Activated CD4-positive, alpha-beta T cell treated with anti-CD3 and anti-CD28 coated beads for 24 hours (primary cell): ENCODE measurements at places on chromosomes 4 and X.
A peak's percentile ranks its signal among the peaks of the same experiment; 100 is the strongest.

DNA sequence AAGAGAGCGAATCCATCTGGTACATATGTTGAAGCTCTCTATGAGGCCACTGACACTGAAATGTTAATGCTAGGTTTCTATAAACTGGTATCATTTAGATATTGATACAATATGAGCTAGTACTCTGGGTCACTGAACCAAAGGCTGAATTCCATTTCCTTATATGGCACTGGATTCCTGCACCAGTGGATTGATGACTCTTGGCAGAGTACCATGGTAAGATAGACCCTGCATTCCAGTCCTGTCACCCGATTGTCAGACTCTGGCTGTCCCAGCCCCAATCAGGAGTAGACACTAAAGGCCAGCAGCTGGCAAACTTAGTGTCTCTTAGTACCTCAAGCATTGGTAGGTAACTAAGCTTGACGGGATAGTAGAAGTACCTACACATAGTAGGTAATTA is 44.0 kb upstream of the EOLA2 start:
- DNase-seq = no peak

GRCh38 chr4:29390921-29391320 is 1329.2 kb upstream of the PCDH7 start:
- DNase-seq = no peak

GRCh38 chr4:5050520-5051277 is 581 bp upstream of the STK32B start:
- no peak for DNase-seq

GRCh38 chrX:56796641-56797395 is 67.8 kb downstream of the NBDY start:
- no peak for DNase-seq

DNA sequence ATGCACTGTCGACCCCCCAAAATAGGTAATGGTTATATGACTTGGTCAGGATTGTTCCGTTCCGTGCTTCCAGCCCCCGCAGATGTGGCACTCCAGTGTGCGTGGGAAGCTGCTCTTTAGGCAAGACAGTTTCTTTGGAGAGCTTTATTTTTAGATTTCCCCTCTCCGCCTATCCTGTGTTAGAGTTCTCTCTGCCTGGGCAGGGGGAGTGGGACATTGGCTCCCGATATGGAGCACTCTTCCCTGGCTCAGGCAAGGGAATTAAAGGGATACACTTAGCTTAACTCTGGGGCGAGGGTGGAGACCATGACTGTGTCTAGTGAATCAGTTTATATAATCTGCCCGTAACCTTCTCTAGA is 36.0 kb downstream of the DLG3 start:
- DNase-seq = no peak

GRCh38 chr4:187307131-187307530 is 583.5 kb upstream of the FAT1 start:
- no peak for DNase-seq

- DNase-seq = peak; percentile 72
Observed at GRCh38 chrX:39859991-39860861, 237.5 kb downstream of the BCOR start.

DNA sequence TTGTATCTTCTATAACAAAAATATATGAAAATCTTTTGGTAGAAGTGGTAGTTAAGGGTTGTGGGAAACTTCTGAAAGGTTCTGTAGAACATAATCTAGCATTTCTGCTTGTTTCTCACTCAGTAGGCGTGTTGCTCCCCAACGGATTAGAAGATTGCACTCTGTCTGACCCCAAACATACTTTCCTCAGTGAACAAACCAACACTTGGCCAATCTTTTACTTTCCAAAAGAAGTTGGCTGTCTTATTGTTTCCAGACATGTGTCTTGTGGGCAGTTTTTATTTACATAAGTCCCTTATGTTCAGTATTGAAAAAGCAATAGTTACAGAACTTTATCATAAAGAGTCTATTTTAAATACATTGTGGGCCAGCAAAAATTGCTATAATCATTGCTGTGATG is 312.8 kb upstream of the EPHA5 start:
- DNase-seq = no peak

- DNase-seq = no peak
Observed at GRCh38 chrX:49233887-49234555, 881 bp upstream of the CACNA1F start.

DNA sequence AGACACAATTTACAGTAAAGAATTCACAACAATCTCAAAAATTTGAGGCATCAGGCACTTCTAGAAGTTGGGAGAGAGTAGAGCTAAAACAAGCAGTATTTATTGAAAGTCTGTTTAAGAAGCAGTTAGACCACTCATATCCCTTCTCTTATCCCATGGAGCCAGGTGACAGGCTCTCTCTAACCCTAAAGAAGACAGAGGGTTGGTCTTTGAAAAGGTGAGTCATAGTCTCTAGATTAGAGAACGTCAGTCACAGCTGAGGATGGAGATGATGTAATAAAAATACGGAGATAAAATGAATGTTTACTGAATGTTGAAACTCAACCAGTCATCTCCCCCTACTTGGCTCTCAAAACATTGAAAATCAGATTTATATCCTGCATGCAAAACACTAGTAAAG is 223.8 kb downstream of the CHIC2 start:
- no peak for DNase-seq

DNA sequence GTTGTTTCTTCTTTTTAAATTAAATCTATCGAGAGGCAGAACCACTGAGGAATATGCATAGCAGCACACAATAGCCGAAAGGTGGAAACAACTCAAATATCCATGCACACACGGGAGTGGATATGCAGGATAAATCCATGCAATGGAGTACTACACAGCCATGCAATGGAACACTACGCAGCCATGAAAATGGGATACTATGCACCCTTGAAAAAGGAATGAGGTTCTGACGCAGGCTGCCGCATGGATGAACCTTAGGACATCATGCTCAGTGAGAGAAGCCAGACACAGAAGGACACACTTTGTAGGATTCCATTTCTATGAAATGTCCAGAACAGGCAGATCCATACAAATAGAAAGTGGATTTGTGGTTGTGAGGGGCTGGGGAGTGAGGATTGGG is 18.4 kb upstream of the P2RY8 start:
- DNase-seq = no peak

DNA sequence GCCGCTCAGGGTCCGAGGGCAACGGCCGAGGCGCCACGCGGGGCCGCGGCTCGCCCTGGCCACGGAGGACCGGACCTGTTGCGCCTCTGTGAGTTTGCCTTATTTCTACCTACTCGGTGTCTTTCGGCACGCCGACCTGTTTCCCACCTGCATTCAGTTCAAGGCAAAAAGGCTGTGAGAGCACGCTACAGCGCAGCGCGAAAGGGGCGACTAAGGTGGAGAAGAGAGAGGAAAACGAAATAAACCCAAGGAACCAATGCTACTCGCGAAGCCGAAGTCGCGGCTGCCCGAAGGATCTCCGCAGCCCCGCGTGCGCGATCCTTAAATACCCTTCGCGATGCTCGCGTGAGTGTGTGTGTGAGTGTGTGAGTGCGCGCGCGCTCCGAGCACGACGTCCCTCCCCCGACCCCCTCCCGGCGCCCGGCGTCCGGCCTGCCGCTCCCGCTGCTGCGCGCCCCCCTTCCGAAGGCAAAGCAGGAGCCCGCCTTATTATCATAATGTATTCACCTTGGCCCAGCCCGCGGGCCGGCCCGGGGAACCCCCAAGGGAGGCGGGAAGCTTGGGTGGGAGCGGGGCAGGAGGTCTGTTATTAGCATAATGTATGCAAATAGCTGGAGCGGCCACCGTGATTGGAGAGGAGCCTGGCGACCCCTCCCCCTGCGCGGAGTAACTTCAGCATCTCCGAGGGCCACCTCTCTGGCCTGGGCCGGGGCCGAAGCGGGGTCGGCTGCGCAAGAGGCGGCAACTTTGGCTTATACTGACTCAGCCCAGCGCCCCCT is at the start of gene COL25A1:
Gene COL25A1, minus strand, starts transcription at position 298 of the 779 bp plus-strand sequence.
- peak; percentile 20 for DNase-seq

DNA sequence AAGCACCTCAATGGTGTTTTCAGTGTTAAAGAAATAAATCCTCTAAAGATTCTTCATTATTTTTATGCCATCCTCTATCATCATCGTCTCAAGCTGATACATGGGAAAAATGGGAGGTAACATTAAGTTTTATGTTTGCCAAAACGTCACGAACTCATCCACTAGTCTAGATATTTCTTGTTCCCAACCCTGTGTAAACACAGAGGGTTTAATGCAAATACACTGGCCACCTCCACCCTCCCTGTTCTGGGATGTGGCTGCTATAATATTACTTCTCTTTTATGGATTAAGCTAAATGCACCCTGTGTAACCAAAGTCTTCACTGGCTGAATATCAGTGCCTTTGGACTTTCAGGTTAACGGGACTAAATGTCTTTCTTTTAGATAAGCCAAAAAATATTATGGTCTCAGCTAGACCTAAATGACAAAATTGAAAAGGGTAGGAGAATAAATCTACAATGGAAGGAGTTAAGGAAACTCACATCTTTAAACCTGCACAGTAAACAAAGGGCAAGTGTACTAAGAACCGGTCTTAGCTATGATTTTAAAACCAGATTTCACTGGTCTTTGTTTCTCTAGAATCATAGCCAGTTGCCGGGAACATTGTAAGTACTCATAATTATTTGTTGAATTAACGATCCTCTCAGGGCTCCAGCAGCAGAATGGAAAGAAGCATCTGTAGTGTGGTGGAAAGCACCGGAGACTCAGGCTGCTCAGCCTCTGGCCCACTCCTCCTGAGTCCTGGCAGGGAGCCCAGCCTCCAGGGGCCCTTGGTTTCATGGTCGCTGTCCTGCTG is 103.5 kb upstream of the NOCT start:
- DNase-seq = no peak

DNA sequence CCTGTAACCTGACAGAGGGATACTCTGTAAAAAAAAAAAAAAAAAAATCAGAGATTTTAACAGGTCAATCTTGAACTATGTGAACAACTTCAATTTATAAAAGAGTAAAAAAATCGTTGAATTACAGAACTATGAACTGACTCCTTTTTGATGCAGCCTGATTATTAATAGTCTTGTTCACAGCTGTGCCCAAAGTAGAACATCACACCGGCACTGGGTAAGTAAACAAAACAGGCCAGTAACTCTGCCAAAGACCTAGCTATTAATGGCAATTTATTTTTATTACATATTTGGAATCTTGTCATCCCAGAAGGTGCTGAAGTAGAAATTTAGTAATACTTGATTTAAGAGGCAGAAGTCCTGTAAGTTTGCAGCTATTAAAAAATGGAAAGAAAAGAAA is 31.4 kb downstream of the CPE start:
- DNase-seq = no peak

DNA sequence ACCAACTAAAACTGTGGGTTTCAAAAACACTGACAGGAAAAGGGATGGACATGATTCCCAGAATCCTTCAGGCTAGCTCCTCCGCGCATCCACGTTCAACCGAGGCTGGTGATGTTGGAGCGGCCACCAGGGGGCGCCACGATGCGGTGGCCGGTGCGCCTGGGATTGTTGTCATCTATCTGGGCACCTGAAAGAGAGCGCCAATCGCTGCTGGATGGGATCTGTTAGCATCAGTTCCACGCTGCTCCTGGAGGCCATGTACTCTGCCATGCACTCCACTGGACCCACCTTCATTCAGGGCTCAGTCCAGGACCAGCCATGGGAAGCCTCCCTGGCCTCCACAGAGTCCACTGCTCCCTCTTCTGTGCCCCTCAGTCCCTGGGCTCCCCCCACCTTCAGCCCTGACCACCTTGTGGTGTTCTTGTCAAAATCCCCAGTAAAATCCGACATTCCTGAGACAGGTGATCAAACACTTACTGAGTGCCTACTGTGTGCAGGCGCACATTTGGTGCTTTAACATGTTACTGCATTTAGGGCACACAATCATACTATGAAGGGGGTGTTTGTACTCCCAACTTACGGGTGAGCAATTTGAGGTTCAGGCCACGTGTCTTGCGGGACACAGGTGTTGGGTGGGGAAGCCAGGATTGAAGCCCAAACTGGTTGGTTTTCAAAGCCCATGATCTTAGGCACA is 71.1 kb downstream of the CRMP1 start:
- no peak for DNase-seq
